ENCODE measurements at places on chromosomes 3 and 15. TPM values are rescaled to one million over a fixed set of nuclear protein-coding genes. Genes with fewer than 3 reads are reported as not detected.
A peak's percentile ranks its signal among the peaks of the same experiment; 100 is the strongest.

GLDN gene
- total RNA-seq, result not detected

DNAH1 gene
- 13.2 TPM for total RNA-seq

BSN gene
- 0.05 TPM for total RNA-seq

SLC27A2 gene
- total RNA-seq, result 24.3 TPM

SPTBN5 gene
- 0.88 TPM for total RNA-seq

GXYLT2 gene
- not detected for total RNA-seq

HYKK gene
- 2.7 TPM for total RNA-seq

FBXL22 gene
- 0.74 TPM for total RNA-seq

NME9 gene
- total RNA-seq, result 0.58 TPM

CHST2 gene
- total RNA-seq, result 4.5 TPM

CSPG4 gene
- not detected for total RNA-seq

WDR82 gene
- total RNA-seq, result 111 TPM

PP2D1 gene
- total RNA-seq, result not detected

- DNase-seq, result no peak
Measured at GRCh38 chr3:64039332-64039731, 16.0 kb upstream of the PSMD6 start.

- DNase-seq, result peak; percentile 11
Measured at GRCh38 chr3:30502051-30502741, 104.2 kb upstream of the TGFBR2 start.

DNA sequence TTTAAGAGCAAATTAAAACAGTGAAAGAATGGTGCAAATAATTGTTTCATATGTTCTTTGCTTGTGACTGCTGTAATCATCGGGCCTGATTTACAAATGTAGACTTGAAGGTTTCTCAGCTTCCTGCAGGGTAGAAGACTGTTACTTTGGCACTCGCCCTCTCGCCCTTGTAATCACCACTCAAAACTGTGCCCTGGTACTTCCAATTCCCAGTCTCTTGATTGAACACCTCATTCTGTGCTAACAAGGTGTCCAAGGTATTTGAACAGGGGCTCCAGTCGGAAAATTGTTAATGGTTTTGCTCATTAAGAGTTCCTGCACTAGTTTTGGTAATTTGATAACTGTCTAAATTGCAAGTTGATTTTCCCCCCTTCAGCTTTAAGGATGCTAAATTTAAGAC, 209.5 kb downstream of the ZIC1 start:
- DNase-seq, result no peak

DNA sequence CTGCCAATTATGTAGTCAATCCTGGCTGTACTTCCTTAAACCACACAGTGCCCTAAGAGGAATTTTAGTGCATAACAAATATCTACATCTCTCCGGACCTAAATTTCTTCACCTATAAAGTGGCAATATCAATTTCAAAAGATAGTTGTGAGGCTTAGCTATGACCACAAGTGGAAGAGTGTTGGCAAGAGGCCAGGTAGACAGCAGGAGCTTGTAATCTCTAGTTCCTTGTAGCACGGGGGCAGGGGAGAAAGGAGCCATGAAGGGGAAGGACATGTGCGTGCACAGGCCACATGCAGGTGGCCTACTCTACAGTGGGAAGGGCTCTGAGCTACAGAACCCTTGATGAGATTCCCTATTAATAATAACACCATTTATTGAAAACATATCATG, 269.7 kb downstream of the ABHD5 start:
- DNase-seq, result no peak

DNA sequence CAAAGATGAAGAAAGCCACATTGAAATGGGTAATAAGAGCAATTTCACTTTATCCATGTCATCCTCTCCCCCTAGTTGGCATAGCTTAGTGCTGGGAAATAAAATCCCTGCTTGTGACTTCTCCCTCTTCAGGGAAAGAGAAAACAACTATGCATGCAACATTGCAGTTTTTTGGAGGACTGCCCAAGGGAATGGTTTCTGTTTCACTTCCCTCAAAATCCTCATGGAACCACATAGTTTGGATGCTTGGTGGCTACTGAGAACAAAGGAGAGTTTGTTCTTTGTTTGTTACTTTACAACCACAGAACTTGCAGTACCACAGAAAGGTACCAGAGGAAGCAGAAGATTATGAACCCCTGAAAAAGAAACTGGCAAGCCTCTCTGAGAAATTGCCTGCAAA, 384.6 kb upstream of the RORA start:
- DNase-seq, result no peak

GRCh38 chr15:89964232-89964954, 36.7 kb upstream of the ZNF710 start:
- DNase-seq, result no peak

DNA sequence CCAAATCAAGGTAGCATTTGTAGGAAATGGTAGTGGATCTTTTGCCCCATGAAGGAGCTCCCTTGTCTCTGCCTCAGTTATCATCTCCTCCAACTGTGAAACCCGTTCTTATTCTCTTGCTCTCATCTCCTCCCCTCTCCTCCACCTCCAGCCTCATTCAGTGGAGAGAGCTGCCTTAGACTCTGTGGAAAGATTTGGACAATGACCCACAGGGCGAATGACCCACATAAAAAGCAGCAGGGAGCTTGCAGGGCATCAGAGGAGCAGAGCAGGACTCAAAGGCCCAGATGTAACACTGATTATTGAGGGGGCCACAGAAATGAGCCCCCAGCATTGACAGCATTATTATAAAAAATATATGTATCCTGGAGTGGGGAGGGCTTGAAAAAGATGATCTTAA, 641.1 kb upstream of the CFAP20DC start:
- no peak for DNase-seq

GRCh38 chr15:47968593-47968992, 152.2 kb upstream of the SLC24A5 start:
- no peak for DNase-seq

- no peak for DNase-seq
Measured at GRCh38 chr15:77855871-77856270, 221.6 kb downstream of the TBC1D2B start.

- DNase-seq, result no peak
Measured at GRCh38 chr15:85781099-85781498, 13.6 kb downstream of the KLHL25 start.

GRCh38 chr3:160564949-160565441, 376 bp downstream of the KPNA4 start:
- DNase-seq, result peak; percentile 71

- DNase-seq, result no peak
Measured at GRCh38 chr3:105965384-105965783, 96.6 kb upstream of the CBLB start.

GRCh38 chr15:31211353-31211752, 109.8 kb upstream of the TRPM1 start:
- no peak for DNase-seq

DNA sequence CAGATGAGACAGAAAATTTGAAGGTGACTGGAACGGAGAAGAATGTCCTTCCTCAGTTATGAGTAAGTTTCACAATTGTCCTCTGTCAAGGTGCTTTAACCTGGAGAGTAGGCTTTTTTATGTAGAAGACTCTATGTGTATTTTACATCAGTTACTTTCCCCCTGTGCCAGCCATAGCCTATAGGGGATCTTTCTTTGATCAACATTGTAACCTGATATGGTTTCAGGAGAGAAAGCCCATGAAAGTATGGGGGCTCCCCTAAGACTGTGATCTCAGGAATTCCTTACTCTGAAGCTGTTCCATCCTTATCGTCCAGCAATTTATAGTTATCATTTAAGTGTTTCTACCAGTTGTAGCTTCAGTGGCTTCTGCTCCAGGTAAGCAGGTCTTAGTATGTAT, 1076.3 kb upstream of the EPHA6 start:
- DNase-seq, result no peak

GRCh38 chr15:63872759-63873510, 39.2 kb upstream of the HERC1 start:
- DNase-seq, result no peak

DNA sequence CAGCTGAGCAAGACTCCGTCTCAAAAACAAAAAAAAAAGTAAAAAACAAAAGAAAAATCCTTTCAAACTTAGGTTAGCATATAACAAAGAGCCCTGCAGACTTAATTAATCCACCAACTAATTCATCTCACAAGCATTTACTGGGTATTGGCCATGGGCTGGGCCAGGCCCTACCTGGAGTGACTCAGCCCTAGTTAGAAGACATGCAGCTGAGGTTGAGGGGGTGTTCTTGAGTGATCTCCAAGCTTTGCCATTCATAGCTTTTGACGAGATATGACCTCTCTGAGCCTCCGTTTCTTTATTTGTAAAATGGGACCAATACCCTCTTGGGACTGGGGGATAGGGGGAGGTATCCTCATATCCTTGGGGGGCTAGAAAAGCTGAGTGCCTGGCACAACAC, 7.8 kb downstream of the FBXL22 start:
- DNase-seq, result peak; percentile 32

DNA sequence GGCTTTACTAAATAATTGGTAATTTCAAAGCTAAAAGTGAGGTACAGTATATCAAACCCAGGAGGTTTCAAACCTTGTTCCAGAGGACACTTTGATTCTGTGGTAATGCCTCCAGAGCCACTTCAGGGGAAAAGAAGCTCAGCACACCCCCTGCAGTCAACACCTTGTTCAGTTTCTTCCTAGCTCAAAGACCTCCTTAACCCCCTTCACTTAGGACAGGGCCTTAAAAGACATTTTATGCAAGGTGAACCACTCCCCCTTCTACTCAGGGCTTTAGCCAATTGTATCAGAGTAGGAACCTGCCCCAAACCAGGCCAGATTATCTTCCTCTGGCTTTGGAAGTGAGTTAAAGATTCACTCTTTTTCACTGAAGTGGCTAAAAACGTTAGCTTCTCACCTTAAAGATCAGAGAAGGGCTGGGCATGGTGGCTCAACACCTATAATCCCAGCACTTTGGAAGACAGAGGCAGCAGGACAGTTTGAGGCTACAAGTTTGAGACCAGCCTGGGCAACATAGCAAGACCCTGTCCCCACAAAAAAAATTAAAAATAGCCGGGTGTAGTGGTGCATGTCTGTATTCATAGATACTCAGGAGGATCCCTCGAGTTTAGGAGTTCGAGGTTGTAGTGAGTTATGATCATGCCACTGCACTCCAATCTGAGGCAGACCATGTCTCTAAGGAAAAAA, 3.4 kb downstream of the DENND6A start:
- no peak for DNase-seq

DNA sequence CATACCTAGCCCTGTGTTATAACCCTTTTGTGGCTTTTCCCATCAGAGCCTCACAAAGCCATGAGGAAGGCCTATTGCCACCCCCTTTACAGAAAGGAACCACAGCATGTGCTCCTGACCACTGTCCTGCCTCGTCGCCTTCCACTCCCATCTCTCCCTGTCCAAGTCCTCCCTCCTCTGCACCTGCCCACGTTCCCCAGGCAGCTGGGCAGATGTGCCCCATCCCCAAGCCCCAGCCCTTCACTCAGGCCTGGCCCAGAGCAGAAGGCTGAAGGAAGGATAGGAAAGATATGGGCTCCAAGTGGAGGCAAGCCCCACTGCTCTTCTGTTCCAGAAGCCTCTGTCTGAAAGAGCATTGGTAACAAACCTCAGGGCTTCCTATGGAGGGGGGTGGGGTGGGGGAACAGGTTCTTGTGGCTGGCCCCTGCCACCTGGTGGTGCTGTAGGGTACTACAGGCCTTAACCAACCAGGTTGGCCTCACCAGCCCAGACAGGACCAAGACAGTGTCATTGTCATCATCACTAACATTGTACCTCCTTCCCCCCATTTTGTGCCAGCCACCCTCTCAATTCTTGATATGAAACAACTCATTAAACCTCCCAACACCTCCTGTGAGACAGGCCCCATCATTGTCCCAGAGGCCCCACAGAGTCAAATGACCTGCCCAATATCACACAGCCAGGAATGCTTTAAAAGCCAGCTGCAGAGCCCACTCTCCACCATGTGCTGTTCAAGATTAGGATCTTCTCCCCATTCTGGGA, 10.0 kb downstream of the POC1A start:
- DNase-seq, result peak; percentile 87

DNA sequence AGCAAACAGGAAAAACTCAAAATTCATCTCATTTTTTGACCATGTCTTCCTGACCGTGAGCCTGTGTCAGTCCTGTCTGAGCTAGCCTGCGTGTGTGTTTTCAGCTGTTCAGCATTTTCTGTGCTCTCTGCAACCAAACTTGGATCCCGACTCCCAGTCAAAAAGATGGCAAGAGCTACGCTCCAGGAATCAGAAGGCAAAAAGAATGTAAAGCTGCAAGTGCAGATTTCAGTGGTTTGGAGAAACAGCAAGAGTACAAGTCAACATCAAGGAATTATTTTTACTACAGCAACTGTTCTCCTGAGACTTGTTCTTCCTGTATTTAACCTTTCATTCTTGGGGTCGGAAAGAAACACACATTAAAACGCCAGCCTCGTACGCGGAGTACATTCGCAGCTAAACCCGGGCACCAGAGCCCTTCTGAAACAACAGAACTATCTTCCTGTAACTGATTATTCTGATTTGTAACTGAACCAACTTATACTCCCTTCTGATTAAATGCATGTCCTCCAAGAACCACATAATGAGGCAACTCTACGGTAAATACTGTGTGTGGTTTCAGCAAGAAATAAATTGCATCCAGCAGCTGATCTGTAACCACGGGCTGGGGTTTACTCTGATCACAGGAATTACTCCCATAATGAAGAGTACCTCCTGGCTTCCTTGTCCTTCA, 107.4 kb downstream of the LRIG1 start:
- DNase-seq, result peak; percentile 24

DNA sequence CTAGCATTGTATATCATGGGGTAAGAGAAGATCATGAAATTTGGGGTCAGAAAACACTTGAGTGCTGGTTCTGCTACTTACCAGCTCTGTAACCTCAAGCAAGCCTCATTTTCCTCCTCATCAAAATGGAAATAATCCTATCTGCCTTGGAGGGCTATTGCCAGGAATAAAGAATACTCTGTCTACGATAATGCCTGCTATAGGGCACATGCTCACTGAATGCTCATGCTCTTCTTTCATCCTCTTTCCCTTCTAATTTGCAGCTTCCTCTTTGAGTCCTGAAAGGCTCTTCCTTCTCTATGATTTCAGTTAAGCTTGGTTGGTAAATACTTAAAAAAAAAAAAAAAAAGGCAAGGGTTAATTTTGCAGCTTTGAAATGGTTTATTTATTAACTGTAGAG, 12.8 kb downstream of the RTP1 start:
- DNase-seq, result no peak

DNA sequence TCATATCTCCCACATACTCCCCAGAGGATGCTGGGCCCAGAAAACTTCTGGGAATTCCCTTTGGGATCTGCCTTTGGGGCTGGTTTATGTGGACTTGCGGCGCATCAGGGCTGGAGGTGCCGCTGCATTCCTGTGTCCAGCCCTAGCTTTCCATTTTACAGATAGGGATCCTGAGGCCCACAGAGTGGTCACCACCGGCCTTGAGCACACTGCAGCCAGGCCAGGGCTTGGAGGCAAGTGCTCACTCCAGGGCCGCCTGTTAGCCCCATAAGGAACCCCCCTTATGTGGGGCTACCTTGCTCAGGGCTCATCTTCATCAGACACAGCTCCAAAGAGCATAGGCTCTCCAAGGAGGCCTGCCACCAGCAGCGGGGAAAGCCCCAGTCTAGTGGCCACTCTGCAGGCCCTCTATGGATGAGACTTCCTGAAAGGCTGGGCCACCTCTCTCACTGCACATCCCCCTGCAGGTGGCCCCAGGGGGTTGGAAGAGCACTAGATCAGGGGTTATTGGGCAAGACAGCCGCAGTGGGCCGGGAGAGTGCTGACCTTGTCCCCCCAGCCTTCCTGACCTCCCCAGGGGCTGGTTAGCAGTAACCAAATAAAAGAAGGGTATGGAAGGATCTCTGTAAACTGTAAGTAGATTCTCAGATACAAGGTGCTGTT, 9.2 kb upstream of the ATP2B2 start:
- DNase-seq, result no peak
